Activated naive CD8-positive, alpha-beta T cell treated with anti-CD3 and anti-CD28 coated beads, Interleukin-2, amount 10 ng/mL, durations not matched to agents 7 days and 5 days (primary cell): ENCODE measurements at places on chromosomes 7 and 10. TPM values are rescaled to one million over a fixed set of nuclear protein-coding genes. Genes with fewer than 3 reads are reported as not detected.

DNA sequence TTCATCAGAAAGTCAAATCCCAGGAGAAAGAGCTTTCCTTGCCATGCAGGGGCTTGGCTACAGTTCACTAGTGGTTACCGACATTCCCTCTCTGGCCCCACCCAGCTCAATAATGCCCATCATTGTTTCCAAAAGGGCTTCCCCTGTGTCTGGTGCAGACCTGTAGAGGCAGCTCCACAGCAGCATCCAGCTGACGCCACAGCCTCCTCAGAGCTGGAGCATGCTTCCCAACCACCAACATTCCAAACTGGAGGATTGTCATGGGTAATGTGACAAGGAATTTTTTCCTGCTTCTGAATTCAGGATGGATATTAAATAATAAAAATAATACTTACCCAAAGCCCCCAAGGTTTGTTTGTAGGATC lies 77.4 kb downstream of the ZNF365 start:
- H3K36me3 ChIP-seq: no peaks in the 10 kb centered on the region
- no peak for DNase-seq
- peaks cover 4% of the 10 kb centered on the region for H3K4me1 ChIP-seq
- no peak overlapping the region for H3K27ac ChIP-seq
- peaks cover 25% of the 10 kb centered on the region for H3K27me3 ChIP-seq
- H3K4me3 ChIP-seq: no peak overlapping the region

- no peaks in the 10 kb centered on the region for H3K36me3 ChIP-seq
- no peak overlapping the region for H3K4me3 ChIP-seq
- no peaks in the 10 kb centered on the region for H3K27me3 ChIP-seq
- no peak for DNase-seq
- no peak overlapping the region for H3K27ac ChIP-seq
Measured at GRCh38 chr7:138705167-138705566, 4.0 kb upstream of the SVOPL start.

The CACUL1 gene
- 31.3 TPM for total RNA-seq

The ATOH7 gene
- not detected for total RNA-seq

DNA sequence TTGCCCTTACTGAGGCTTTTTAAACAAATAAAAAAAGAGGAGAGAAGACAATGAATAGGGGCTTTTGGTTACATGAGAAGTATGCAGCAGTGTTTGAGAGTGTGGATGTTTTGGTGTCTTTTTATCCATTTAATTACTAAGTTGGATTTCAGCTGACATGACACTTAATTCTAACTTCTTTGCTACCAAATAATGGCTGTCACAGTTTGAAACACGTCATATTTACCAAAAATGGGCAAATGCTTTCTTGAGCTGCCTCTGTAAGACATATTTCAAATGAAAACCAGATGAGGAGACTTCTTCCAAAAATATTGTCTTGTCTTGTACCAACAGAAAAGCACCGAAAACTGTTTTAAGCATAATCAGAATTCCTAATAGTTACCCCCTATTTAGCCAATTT lies 4.0 kb downstream of the ABCB4 start:
- peaks cover 1% of the 10 kb centered on the region for H3K4me1 ChIP-seq
- no peak overlapping the region for H3K27ac ChIP-seq

DNA sequence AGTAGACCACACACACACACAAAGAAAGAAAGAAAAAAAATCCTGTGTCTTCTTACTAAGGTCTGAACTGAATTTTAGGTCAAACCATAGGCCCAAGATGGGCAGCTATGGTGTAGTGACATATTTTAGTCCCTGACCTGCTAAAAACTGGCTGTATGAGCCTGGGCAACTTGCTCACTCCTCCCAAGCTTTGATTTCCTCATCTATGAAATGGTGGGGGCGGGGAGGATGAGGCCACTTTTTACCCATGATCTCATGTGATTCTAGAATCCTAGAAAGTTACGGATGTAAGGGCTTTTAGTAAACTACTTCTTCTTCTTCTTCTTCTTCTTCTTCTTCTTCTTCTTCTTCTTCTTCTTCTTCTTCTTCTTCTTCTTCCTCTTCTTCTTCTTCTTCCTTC lies 6.1 kb upstream of the CCL24 start:
- H3K36me3 ChIP-seq: no peaks in the 10 kb centered on the region
- DNase-seq: no peak
- no peak overlapping the region for H3K27ac ChIP-seq
- H3K27me3 ChIP-seq: peaks cover 4% of the 10 kb centered on the region
- no peak overlapping the region for H3K4me3 ChIP-seq

- no peaks in the 10 kb centered on the region for H3K4me1 ChIP-seq
- no peaks in the 10 kb centered on the region for H3K36me3 ChIP-seq
- no peak overlapping the region for H3K27ac ChIP-seq
- DNase-seq: no peak
- H3K4me3 ChIP-seq: no peak overlapping the region
Measured at GRCh38 chr10:23556727-23557440, 118.0 kb downstream of the OTUD1 start.

DNA sequence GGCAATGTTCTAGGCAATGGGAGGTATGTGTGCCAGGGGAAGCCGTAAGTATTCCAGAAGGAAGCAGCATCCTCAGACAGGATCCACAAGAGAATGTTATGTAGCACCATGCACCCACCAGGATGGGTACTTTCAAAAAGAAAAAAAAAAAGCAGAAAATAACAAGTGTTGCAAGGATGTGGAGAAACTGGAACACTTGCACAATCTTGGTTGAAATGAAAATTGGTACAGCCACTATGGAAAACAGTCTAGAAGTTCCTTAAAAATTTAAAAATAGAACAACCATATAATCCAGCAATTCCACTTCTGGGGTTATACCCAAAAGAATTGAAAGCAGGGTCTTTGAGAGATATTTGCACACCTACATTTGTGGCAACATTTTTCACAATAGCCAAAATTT lies 20.2 kb downstream of the C10orf71 start:
- no peaks in the 10 kb centered on the region for H3K36me3 ChIP-seq
- H3K27ac ChIP-seq: no peak overlapping the region
- H3K27me3 ChIP-seq: peaks cover 14% of the 10 kb centered on the region
- DNase-seq: no peak

The NOBOX gene
- not detected for total RNA-seq

The GPR26 gene
- not detected for total RNA-seq

The SLC35G1 gene
- 3.9 TPM for total RNA-seq

DNA sequence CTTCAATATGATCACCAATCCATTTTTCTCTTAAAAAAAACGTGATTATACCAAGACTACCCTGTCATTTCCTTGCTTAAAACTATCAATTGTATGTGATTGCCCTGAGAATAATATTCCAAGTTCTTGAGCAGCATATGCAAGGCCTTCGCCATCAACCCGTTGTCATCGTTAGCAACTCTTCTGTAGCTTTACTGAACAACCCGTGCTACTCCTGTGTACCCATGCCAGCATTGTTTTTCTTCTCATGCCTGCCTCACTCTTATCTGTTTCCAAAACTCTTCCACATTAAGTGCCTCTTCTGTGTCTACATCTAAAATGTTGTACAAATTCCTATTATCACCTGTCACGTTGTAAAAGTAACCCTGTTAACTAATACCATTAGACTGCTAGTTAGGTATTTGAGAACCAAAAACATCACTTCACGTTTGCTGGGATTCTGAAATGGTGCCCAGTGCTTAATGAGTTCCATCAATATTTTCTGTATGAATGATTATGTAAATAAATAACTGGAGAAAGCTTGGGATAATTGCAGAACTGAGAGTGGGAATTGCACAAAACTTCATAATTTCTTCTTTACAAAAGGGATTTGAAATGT lies 10.5 kb downstream of the CAV2 start:
- peaks cover 10% of the 10 kb centered on the region for H3K4me1 ChIP-seq
- DNase-seq: no peak
- peaks cover 30% of the 10 kb centered on the region for H3K27me3 ChIP-seq
